Activated naive CD4-positive, alpha-beta T cell (primary cell): ENCODE measurements at places on chromosomes 3 and 15.

DNA sequence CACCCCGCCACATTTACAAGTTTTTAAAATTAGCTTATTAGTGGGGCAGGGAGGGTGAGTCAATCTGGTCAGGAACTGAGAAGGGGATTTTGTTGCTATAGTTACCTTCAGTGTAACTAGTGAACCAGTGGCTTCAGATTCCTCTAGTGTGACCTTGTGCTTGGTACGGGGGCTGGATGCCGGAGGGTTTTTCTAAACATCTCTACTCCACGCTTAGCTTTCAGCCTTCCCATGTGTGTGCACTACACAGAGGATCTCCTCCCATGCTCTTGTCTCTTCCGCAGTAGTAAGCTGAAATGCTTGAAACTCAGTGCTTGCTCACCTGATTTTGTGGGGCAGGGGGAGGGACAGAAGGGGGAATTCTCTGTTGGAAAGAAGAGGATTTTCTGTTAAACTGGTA is 67.9 kb upstream of the AKAP13 start:
- no peak for DNase-seq

DNA sequence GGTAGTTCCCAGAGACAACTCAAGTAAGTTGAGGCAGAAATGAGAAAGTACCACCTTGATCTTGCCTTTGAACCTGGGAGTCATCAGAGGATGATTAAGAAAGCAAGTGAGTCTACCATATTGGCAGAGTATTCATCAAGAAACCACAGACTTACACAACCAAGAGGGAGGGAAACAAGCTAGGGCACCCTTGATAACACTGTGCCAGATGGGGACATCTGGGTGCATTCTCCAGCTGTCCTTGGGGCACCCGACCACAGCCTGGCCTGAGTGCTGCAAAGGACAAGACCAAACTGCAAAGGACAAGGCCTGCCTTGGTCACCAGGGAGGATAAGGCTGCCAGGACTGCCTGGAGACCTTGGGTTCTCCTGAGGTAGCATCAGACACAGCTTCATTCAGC is 553.6 kb downstream of the EPHB1 start:
- DNase-seq = no peak

DNA sequence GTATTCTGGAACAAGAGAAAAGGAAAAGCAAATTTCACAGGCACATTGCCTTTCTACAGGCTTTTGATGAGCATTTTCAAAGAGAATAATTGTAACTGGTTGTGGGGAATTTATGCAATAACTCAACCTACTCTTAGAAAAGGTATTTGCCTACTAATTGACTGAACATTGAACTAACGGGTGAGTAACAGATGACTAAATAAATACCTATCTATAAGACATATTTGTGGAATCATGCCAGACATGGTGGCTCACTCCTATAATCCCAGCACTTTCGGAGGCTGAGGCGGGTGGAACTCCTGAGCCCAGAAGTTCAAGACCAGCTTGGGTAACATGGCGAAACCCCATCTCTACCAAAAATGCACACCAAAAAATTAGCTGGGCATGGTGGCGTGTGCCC is 367.7 kb downstream of the CGGBP1 start:
- DNase-seq = no peak

DNA sequence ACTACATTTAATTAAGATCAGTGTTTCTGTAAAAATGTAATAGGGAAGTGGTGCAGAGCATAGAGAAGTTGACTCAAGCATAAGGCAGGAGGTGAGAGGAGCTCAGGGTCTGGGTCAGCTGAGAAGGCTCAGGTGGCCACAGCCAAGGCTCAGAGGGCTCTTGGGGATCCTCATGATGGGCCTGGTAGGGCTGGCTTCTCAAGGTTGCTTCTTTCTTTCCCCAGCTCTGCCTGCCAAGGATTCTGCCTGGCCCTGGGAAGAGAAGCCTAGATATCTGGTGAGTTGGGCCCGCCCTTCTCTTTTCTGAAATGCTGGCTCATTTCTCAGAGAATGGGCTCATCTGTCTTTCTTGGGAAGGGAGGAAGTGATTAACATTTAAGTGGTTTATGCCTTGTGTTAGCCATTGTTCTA is 6.5 kb downstream of the ZNF589 start:
- DNase-seq = no peak

- no peak for DNase-seq
Observed at GRCh38 chr15:40790718-40791117, 16.2 kb upstream of the ZFYVE19 start.

DNA sequence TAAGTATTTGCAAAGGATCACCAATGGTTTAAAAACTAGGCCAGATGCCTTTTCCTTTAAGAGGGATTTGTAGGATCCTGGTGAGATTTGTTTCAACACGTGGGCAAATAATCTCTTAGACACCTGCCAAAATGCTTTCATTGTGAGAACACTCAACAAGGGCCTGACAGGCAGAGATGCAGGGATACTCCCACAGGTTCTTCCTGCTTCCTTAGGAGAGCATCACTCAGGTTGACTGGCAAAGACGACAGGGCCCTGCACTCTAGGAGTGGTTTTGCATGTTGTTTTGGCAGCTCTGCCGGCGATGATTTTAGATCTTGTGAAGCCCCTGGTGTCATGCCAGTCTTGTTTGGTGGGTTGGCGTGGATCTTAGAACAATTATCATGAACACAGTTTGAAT is 184.5 kb downstream of the NR1D2 start:
- no peak for DNase-seq

GRCh38 chr15:57147621-57148020 is 228.7 kb upstream of the CGNL1 start:
- DNase-seq = no peak

DNA sequence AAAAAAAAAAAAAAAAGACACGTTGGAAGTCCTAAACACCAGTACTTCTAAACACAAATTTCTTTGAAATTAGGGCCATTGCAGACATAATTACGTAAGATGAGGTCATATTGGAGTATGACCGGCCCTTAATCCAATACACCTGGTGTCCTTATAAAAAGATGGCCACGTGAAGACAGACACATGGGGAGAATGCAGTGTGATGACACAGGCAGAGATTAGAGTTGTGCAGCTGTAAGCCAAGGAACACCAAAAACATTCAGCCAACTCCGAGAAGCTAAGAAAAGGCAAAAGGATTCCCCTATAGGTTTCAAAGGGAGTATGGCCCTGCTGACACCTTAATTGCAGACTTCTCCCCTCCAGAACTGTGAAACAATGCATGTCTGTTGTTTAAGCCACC is 379.0 kb upstream of the PDZRN3 start:
- no peak for DNase-seq

GRCh38 chr15:29132735-29133181 is 136.9 kb downstream of the NSMCE3 start:
- no peak for DNase-seq

DNA sequence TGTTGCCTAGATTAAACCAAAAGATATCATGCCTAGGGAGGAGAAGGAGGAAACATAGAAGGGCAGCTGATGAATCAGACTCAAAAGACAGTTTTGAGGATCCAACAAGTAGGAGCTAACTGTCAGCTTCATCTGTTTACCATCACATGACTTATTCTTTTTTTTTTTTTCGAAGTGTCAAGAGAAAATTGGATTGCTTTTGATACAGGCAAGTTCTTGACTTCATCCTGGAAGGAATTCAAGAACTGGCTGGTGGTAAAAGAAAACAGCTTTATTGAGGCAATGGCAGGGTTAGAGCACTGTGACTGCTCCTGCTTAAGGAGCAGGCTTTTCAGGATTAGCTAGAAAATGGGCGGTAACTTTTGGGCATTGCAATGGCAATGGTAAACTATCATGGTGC is 227.5 kb upstream of the KCNMB2 start:
- no peak for DNase-seq

- no peak for DNase-seq
Observed at GRCh38 chr15:70125605-70126004, 27.9 kb upstream of the TLE3 start.

DNA sequence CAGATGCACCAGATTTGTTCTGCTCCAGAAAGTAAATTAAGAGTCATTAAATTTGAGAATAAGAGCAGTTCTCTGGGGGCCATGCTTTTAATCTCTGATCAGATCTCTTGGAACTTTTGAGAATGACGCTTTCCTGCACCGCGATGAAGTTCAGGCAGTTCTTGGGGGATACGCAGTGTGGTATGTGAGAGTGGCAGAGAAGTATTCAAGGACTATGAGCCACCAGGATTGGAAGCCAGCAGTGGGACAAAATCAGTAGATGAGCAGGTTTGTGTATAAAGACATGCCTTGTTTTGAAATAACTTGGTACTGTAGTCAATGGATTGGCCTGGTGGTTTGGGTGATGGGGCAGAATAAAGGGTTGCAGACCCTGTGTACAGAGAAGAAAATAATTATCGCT is 483.6 kb downstream of the ERC2 start:
- DNase-seq = no peak

DNA sequence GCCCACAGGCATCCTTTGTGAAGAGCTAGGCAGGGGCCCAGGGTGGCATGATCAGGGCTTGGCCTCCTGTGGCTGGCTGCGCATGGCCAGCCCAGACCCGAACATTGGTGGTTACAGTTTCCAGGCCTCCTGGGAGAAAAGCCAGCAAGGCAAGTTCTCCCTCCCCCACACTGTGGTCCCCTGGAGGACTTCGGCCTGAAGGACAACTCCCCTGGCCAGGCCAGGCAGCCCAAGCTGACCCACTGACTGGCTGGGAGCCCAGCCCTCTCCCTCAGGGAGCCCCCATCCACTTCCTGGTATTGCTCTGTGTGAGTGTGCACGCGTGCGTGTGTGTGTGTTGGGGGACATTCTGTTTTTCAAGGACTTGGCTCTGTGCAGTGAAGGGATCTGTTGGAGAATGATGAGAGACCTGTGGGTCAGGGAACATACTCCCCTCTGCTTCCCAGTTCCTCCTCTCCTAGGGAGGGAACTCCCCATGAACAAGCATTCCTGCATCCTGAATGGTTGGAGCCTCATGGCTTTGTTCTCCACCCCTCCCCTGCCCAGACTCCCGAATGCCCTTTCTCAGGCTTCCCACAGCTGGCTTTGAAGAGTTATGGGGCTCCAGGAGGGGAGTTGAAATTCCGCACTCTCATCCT is 29.5 kb downstream of the CORO2B start:
- DNase-seq = no peak

DNA sequence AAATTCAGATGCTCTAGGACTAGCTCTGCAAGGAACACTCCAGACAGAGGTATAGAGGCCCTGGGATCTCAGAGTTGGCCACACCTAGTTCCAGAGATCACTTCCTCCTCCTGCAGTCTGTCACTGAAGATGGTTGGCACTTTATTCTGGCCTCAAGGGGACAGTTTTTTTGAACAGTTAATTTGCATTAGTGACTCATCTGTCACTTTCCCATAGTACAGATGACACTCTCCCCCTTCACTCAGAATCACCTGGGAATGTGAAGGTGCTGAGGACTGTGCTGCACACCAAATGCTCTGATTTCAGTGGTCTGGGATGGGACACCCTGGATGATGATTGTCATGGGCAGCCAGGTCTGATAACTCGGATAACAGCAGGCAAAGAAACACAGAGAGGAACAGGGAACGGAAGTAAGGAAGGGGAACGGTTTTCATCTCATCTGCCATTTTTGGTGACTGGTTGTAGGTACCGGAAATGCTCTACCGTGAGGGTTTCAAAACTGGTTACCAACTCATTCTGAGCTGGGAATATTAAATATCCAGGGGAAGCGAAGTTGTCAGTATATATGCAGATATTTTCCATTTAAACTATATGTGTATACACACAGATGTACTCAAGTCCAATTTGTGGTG is 232.5 kb upstream of the ST8SIA2 start:
- no peak for DNase-seq

DNA sequence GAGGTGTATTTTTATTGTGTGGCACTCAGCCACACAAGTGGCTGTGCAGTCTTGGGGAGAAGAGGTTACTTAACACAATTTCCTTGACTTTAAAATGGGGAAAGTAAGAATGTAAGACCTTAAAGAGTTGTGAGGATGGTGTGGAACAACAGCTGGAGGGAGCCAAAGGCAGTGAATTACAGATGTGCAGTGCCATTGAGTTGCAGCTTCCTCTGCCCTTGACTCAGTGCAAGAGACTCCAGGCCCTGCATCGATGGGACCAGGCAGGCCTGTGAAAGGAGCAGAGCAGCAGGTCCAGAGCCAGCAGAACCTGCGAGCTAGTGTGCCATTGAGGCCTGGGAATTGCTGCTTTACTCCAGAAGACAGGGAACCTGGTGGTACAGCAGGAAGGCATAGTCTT is 27.2 kb downstream of the EEFSEC start:
- DNase-seq = no peak

DNA sequence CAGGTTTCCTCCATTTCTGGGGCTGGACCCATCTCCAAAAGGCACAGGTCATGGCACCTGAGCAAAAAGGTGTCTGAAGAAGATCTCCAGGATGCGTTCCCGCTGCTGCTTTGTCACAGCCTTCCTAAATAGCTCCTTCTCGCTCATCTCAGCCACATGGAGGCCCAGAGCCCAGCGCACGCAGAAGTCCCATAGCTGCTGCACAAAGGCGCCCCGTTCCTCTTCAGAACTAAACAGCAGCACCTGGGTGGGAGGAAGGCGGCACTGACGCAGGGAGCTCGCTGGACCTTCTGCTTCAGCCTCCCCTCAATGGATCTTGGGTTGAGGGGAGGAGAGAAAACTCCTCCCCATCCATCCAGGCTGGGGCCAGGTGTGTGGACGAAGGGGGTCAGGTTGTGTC is 8.4 kb downstream of the DUOX2 start:
- no peak for DNase-seq

DNA sequence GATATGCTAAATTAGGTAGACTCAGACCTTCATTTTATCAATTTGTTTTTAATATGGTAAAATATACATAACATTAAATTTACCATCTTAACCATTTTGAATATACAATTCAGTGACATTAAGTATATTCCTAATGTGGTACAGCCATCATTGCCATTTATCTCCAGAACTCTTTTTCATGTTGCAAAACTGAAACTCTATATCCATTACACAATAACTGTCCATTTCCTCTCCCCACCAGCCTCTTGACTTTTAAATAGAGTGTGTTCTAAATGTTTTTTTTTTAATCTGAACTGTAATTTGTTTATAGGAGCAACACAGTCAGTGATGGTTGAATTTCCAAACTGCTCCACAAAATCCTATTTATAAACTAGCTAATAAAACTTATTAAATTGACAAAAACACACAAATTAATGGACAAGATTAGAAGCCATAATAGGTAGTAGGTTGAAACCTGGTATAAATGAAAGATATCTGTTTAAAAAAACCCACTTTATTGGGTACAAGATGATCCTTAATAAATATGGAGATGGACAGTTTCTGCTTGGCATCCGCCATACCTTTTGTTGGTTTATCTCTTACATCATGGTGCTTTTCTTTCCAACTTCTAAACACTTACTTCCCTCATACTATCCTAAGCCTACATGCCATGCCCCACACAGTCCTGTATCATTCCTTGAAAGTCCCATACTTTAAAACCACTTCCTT is 142.4 kb downstream of the ZPLD1 start:
- no peak for DNase-seq

GRCh38 chr3:76266511-76266910 is 481.2 kb upstream of the ZNF717 start:
- no peak for DNase-seq

DNA sequence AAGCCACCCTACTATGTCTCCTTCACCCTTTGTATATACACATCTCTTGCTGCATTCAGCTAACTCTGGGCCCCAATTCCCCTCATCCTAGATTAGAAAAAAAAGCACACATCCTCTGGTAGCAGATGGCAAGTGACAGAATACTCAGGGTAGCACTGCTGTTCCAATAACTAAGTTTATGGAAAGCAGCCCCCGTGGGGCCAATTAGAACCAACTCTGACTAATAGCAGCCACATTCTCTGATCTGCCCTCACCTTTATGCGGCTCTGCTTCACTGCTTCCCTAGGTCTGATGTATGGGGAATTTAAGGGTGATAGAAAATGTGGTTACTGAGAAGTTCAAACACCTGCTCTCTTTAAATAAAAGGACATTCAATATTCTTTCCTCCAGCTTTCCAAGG is 74.9 kb upstream of the SETMAR start:
- DNase-seq = no peak

- DNase-seq = no peak
Observed at GRCh38 chr3:140727886-140728285, 50.0 kb downstream of the TRIM42 start.
